Fibroblast of villous mesenchyme (primary cell): ENCODE measurements at places on chromosomes 11 and 22.
A peak's percentile ranks its signal among the peaks of the same experiment; 100 is the strongest.

DNA sequence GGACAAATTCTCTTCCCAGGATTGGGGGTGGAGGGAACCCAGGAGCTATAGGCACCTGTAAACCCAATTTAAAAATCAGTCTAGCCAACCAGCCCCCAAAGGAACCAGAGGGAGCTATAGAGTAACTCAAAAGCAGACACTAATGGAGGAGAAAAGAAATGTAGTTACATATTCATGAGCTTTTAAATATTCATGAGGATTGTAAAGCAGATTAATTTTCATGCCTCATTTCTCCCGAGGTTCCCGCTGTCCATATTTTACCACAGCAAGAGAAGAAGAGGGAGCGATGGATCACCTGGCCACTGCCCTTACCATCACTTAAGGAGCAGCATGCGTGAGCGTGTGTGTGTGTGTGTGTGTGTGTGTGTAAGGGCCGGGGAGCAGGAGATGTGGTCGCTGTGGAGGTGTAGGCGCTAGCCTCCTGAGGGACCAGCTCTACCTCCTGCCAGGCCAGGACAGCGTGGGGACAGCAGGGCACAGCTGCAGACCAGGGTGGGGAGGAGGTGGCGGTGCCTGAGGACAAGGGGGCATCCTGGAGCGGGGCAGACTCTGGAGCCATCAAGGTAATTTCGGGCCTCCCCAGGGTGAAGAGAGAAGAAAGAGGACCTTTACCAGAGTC is 100.7 kb upstream of the THY1 start:
- no peak for DNase-seq

DNA sequence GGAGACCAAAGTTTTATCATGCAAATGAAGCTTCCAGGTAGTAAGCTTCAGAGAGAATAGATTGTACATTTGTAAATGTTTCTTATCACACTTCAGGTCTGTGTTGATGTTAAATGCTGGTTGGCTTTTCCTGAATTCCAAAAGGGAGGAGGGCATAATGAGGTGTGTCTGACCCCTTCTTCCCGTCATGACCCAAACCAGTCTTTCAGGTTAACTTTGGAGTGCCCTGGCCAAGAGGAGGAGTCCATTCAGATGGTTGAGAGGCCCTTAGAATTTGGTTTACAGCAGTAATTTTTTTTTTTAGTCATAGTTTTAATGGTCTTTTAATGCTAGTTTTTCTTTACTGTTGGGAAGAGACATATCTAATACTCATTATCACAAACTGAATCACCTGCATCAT is 2.5 kb downstream of the OR6X1 start:
- DNase-seq, result no peak

DNA sequence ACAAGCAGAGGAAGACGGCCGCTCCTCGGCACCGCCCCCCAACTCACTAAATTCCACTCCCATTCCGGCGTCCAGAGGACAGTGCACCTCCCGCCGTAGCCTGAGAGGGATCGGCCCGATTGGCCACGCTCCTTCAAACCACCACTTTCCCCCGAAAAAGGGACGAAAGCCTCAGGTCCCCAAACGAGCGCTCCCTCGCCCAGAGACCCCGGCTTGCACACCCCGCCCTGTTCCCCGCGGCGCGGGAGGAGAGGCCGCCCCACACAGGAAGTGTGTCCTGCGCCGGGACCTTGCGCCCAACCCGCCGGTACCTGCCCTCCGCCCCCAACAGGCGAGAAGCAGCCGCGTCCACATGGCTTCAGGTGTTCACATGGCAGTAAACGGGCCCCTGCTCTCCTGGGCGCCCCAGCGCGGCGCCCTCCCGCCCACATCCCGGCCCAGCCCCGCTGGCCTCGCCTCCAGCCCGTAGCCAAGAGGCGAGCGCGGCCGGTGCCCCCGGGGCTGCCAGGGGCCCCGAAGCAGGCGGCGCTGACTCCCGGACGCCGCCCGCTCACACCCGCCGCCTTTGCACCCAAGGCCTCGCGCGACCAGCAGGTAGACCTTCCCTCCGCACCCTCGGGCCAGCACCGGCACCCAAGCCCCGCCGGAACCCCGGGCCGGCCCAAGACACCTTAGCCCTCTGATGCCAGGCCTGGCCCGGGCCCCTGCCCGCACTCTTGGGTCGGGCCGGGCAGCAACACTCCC is 849 bp downstream of the TCF20 start:
- peak; percentile 16 for DNase-seq

DNA sequence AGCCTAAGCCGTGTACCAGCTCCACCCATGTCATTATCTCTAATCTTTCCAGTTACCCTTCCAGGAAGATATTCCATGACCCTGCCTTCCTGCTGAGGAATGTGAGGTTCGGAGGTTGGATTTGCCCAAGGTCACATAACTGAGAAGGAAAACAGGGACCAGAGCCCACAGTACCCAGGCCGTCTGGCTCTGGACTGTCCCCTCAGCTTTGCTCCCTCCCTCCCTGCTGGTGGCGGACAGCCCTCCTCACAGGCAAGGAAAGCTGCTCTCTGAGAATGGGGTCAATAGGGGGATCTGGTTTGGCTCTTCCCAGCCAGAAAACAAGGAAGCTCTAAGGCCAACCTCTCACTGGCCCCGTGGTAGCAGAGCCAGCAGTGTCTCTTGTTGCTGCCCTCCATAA is 63.3 kb downstream of the SYN3 start:
- no peak for DNase-seq

DNA sequence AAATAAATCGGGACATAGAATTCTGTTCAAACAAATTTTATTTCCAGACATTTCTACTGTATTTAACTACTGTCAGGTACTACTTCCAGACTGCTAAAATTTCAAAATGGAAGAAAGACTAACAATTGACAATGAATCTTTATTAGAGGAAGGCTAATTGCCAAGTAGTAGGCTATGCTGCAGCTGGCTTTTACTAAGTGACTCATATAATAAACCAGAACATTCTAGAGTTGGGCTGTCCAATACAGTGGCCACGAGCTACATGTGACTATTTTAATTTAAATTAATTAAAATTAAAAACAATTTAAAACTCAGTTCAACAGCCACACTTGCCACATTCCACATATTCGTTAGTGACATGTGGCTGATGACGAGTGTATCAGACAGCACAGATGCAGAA is 27.6 kb downstream of the CHKA start:
- no peak for DNase-seq
